ENCODE measurements at places on chromosomes 3 and 15.

DNA sequence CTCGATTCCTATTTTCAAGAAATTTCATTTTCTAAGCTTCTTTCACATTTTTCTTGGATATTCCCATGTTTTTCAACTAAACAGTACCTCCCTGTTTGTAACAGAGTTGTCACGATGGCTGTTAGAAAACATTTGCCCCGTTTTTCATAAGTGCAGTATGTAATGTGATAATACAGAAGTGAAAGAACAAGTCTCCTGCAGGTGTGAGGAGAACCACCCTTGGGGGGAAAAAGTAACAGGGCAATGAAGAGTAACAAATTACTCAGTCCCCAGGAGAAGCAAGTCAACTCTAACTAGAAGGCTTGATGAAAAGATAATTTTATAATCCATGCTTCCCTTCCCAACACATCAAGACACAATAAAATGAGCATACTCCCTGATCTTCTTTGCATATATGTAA is 493.3 kb downstream of the FOXP1 start:
- no peak for DNase-seq

DNA sequence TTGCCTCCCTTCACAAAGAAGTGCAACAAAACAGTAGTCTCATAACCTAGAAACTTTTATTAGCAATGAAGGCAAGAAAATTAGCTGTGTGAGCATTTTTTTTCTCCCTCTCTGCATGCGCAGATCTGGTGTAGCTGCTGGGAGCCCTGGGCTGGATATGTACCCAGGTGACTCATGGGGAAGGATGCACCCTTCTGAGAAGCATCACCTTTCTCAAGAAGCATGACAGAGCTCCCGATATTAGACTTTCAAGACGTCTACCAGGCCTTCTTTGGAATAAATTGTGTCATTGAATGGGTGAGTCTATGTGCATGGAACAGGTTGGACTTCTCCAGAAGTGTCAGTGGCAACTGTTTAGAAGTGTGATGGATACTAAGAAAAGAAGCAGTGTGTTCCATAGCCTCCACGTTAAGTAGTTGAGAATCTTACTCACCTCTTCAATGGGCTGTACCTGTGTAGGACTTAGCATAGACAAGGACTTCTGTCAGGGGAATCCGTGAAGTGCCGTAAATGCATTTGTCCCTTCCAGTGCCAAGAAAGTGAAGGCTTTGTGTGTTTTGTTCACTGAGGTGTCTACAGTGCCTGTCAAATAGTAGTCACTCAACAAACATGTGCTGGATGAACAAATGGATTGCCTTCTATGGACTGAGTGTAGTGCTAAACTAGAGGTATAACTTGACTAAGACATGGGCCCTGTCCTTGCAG is 47.7 kb upstream of the RASGRP1 start:
- no peak for DNase-seq

- DNase-seq, result no peak
These were observed 77.5 kb downstream of the RPN1 start for GRCh38 chr3:128573160-128573559.

GRCh38 chr3:194329583-194329965 is 21.6 kb downstream of the CPN2 start:
- no peak for DNase-seq

- no peak for DNase-seq
These were observed 60.8 kb downstream of the ILDR1 start for GRCh38 chr3:121961283-121961682.

DNA sequence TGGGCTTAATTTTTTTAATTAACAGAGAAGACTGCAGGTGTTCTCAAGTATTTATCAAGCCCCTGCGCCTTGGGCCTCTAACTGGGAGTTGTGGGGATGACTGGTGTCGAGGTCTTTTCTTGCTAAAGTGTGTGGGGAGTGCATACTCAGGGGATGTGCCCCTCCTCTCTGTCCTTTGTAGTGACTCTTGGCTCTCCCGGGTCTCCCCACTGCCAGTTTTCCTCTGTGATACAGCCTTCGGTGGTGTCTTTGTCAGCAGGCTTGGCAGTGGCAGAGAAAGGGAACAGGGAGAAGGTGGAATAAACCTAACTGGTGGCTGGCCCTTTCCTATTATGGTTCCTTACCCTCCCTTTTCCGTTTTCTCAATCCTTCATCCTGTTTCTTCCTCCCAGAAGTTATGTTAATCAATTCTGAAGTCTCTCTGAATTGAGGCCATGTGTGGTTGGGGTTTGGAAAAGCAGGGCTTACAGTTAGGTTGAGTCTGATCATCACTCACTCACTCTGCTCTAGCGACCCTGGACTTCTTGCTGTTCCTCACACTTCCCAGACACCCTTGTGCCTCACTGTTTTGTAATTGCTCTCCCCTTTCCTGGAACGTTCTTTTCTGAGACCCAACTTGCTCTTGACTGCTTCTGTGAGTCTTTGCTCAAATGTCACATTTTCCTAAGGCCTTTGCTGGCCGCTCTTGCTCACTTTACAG is 158.1 kb downstream of the PTPRG start:
- no peak for DNase-seq

- no peak for DNase-seq
These were observed 21.4 kb downstream of the ACKR2 start for GRCh38 chr3:42830437-42831320.

DNA sequence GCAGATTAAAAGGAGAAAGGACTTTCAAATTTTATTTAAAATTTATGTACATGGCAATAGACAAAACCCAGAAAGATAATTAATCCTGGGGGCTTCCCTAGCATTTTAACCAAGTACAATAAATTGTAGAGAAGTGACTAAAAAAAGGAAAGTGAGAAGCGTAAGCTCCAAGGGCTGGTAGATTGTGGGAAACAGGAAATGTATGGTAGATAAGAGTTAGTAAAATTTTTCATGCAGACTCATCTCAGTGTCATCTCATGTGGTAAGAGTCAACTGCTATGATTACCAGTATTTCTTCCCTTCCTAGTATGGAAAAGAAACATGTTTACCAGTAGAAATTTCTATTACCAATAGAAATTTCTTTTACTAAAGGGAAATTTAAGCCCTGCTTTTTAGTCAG is 464.3 kb upstream of the AGTR1 start:
- DNase-seq, result no peak

GRCh38 chr3:177681852-177682251 is 484.6 kb upstream of the TBL1XR1 start:
- no peak for DNase-seq

GRCh38 chr15:80176443-80176842 is 23.6 kb downstream of the FAH start:
- DNase-seq, result no peak

DNA sequence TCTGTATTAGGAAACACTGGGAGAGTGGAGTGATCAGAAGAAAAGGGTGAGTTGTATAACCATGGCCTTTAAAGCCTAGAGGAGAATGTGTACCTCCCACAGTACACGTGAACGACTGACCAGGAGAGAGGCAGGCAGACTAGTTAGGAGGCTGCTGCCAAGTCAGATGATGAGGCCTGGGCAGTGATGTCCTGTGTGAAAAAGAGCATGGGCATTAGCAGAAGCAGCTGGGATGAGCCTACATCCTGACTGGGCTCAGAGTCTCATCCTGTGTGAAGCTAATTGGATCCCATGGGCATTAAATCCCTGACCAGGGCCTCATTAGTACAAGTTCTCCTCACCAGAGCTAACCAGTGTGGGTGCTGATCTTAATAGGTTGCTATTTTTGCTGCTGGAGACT is 89.1 kb upstream of the SLC2A2 start:
- no peak for DNase-seq

- DNase-seq, result no peak
These were observed 64.2 kb downstream of the MYLK start for GRCh38 chr3:123819949-123820348.

GRCh38 chr3:120489421-120489820 is 38.6 kb upstream of the FSTL1 start:
- DNase-seq, result no peak

- DNase-seq, result no peak
These were observed 237.2 kb downstream of the AGBL1 start for GRCh38 chr15:86316726-86317383.

- no peak for DNase-seq
These were observed 25.3 kb upstream of the ABHD17C start for GRCh38 chr15:80669663-80670273.

DNA sequence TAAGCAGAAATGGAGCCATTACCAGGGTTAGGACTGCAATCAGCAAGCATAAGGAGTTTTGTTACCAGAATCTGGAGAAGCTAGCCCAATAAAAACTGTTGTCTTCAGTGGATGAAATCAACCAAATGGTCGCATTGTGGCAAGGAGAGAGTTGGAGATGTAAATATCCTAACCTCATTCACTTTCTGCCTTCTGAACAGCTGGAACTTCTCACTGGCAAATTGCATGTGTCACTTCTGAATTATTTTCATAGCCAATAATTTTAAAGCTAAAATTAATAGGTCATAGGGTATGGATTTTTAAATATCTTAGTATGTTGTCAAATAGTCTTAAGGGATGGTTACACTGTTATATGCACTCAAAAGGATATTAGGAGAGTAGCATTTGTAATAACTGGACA is 121.6 kb downstream of the SUCNR1 start:
- DNase-seq, result no peak

- DNase-seq, result no peak
These were observed 99.8 kb upstream of the HERC1 start for GRCh38 chr15:63933522-63933921.

DNA sequence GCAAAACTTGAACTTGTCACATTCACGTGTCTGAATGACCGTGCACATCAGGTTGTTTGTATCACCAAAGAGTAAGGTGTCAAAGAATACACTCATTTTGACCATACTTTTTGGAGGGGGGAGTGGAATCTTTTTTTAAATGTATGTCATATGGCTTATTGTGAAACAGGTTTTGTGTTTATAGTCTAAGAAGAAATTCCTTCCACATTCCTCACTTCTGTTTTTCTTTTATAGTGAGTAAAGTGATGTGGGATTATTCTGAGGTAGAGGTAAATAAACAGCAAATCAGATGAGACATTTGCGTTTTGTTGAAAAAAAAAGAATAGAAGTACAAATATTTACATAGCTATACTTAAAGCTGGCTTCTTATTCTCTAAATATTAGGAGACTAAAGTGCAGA is 33.0 kb downstream of the SRP14 start:
- DNase-seq, result no peak

DNA sequence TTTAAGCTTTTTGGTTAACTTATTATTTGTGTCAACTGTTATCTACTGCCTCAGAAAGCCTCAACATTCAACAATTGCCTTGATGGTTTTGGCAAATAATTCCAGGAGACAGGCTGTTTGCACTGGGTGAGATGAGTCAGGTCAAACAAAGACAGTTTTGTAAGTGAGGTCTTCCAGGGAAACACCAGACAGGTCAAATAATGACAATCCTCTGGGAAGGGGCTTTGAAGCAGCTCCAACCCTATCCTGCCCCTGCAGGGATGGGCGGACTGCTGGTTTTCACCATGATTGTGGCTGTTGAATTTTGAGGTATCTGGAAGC is 79.4 kb upstream of the PRR23E start:
- DNase-seq, result no peak

DNA sequence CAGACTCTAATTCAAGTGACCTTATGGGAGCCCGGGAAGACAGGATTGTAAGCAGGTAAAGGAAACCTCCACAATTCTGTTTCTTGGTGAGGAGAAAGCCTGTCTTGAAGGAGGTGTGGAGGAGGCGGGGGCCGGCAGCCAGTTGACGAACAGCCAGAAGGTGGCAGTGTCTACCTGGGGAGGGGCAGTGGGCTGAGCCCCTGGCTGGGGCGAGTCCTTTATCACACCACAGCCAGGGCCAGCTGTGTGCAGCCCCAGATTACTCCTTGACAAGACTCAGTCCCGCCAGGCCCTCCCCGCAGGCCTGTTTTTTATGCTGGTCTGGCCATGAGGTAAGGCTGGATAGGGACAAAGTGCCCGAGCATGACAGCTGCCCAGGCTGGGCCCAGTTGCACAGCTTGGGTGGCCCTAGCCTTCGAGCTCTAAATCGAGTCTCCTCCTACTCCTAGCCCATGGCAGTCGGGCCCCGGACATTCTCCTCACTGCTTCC is 40.9 kb upstream of the IDH2 start:
- DNase-seq, result peak; percentile 3

DNA sequence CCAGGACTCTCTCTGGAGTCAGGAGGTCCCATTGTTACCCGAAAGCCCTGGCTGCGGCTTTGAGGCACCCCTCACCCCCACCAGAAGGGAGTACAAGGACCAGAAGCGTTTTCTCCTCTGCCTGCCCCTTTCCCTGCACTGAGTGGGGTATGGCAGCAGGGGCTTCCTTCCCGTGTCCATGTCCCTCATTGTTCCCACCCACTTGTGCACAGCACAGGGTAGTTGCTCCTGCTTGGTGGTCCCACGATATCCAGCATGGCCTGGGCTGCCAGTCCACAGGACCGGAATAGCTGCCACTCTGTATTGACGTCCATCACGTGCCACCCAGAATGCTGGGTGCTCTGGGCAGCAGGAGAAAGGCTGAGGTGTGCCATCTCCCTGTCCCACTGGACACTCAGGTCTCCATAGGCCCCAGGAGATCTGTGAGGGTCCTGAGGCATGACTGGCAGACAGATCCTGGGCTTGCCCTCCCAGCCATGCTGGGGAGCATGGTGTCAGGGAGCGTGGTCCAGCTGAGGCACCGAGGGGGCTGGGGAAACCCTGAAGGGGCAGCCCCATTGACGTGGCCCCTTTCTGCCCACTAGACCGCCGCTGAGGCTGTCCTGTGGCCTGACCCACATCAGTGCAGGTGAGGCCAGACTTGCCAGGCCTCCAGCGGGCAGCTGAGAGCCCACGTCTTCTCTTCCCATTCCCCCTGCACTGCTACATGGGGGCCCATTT is 45.3 kb upstream of the SEC22A start:
- no peak for DNase-seq

- DNase-seq, result no peak
These were observed 31.7 kb upstream of the NTRK3 start for GRCh38 chr15:88288206-88288605.

DNA sequence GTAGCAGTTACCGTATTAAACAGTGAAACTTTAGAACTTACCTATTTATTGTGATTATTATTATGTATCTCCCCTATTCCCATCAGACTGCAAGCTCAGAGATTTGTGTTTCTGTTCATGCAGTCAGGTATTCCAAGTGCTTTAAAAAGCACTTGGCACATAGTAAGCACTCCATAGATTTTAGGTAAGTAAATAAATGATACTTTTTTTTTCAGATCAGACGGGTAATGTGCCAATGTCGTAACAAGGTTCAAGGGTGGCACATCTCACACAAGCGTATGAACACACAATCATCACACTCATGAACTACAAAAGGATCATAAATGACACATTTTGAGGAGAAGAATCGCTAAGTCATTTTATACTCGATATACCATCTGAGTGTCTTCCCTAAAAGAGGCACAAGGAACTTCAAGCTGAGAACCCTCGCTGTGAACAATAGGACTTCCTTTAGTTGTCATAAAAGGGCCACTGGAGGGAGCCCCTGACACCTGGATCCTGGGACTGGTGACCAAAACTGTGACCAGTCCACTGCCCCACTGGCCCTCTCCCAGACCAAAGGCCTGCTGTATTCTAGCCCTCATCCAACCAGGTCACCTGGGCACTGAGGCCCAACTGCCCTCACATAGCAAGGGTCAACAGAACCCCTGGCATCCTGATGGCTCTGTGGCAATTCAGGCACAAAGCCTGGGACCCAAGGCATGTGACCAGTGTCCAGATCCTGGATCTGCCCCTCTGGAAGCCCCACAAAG is 32.1 kb downstream of the KIF9 start:
- no peak for DNase-seq

All from stimulated activated CD8-positive, alpha-beta memory T cell treated with anti-CD3 and anti-CD28 coated beads, Interleukin-2, amount 100 ng/mL, for 1 hour (primary cell).